ENCODE measurements at places on chromosomes 16 and 17.

GRCh38 chr17:72562615-72563188 is 441.9 kb downstream of the SOX9 start:
- DNase-seq: no peak

DNA sequence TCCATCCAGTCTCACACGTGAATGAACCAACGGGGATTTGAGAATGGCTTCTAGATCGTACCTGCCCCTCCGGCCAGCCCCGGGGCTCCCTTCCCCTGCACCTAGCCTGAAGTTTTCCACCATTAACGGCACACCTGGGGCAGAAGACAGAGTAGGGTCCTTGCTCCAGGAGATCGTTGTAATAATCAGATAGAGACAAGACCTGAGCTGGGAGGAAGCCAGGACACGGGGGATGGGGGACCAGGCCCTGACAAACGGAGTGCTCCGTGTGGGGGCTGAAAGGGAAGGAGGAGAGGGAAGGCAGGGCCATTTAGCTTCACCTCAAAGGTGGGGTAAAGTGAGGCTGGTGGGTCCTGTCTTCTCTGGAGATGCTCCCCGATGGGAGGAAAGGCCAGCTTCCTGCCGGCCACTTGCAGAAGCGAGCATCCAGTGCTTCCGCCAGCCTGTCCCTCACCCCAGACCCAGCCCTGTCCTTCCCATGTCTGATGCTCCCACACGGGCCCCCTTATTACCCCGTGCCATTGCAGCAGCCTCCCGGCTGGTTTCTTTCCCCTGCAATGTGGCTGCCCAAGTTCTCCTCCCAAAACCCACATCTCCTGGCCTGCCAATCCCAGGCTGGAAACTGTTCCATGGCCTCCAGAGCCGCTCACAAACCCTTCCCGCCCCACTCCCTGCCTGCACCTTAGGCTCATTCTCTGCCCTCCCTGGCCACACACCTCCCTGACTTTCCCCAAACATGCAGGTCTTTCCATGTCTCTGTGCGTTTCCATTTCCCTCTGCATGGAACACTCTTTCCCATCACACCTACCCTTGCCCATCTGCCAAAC is 79.3 kb downstream of the MRC2 start:
- DNase-seq: no peak

DNA sequence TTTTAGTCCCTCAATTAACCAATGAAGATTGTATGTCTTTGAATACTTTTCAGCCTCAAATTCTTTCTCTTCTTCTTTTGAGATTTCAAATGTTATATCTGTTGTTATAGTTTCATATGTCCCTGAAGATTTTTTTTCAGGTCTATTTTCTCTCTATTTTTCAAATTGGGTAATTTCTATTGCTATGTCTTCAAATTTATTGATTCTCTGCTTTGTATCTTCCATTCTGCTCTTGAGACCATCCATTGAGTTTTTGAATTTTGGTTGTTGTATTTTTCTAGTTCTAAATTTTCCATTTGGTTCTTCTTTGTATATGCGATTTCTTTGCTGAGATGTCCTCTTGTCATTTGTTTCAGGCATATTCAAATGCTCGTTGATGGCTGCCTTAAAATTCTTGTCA is 26.7 kb downstream of the MAP2K6 start:
- DNase-seq: no peak

DNA sequence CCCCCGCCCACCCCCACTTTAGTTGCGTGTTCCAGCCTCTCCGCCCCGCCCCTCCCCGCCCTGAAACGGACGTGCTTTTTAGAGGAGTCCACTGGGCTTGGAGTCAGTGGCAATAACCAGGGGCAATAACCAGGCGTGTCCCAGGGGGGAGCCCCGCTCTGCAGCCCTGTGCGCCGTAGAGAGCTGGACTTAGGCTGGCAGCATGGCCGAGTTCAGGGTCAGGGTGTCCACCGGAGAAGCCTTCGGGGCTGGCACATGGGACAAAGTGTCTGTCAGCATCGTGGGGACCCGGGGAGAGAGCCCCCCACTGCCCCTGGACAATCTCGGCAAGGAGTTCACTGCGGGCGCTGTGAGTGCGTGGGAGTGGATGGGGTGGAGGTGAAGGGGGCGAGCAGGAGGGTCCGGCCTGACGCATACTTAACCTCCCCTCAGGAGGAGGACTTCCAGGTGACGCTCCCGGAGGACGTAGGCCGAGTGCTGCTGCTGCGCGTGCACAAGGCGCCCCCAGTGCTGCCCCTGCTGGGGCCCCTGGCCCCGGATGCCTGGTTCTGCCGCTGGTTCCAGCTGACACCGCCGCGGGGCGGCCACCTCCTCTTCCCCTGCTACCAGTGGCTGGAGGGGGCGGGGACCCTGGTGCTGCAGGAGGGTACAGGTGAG is at the start of gene ALOX15B:
ALOX15B (plus strand) TSS at position 106 of the 657 bp plus-strand sequence; CDS start at position 203, 97 bp downstream.
- DNase-seq: no peak

- DNase-seq: peak; percentile 17
These were observed 31.9 kb downstream of the PMP22 start for GRCh38 chr17:15233022-15233805.

DNA sequence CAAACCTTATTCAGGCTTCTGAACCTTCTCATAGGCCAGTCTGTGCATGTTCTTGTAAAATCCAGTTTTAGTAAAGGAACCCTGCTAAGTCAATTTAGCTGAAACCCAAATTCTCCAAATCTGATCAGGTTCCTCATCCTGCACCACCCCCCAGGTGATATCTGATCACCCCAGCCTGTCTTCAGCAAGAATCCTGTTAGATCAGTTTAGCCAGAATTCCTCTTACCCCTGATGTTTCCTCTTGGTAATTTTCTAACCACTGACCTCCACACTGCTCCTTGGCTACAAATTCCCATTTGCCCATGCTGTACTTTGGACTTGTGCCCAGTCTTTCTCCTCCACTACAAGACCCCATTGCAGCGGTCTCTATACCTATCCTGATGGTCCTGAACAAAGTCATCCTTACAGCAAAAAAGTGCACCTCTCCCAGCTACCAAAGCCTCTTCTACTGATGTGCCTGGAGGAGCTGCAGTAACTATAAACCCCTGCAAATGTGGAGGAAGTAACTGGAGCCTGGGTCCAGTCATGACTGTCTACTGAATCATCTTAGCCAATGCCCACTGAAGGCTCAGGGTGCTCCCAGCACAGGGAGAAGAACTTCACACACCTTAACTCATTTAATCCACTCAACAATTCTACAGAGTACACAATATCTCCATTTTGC is 23.8 kb downstream of the TEX14 start:
- no peak for DNase-seq

DNA sequence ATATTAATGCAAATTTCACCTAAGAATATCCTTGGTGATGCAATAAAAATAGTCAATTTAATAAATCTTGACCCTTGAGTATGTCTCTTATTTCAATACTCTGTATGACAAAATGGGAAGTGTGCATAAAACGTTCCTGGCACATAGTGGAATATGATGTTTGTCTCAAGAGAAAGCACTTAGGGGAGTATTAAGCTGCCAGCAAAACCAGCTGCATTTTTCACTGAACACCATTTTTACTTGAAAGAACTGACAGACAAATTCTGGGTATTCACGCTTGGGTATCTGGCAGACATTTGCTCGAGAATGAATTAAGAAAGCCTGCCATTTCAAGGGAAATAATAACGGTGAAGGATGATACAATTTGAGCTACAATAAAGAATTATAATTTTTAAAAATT is 364.8 kb downstream of the SOX9 start:
- DNase-seq: no peak

GRCh38 chr17:44038604-44039011 is 23.8 kb upstream of the TMEM101 start:
- DNase-seq: no peak

- peak; percentile 94 for DNase-seq
These were observed 726 bp upstream of the SETD1A start for GRCh38 chr16:30956601-30957455.

All from activated CD4-positive, alpha-beta memory T cell treated with anti-CD3 and anti-CD28 coated beads for 36 hours (primary cell).